ENCODE measurements at places on chromosomes 6 and 20.

GRCh38 chr20:52340036-52340634 lies 148.6 kb upstream of the ZFP64 start:
- no peak for DNase-seq

DNA sequence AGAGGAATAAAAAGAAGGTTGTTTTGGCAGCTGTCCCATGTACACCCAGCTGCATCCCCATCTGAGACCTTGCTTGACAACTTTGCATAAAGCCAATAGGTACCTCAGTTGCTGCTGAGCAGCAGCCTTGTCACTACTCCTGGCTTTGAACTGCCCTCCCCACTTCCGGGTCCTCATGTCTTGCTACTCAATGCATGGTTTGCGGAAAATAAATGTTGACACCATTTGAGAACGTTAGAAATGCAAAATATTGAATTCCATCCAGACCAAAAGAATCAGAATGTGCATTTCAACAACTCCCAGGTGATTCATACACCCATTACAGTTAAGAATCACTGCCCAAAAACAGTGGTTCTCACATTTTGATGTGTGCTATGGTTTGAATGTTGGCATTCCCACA lies 32.9 kb downstream of the GPX5 start:
- DNase-seq: no peak

GRCh38 chr6:46526607-46527006 lies 35.4 kb upstream of the RCAN2 start:
- DNase-seq: no peak

DNA sequence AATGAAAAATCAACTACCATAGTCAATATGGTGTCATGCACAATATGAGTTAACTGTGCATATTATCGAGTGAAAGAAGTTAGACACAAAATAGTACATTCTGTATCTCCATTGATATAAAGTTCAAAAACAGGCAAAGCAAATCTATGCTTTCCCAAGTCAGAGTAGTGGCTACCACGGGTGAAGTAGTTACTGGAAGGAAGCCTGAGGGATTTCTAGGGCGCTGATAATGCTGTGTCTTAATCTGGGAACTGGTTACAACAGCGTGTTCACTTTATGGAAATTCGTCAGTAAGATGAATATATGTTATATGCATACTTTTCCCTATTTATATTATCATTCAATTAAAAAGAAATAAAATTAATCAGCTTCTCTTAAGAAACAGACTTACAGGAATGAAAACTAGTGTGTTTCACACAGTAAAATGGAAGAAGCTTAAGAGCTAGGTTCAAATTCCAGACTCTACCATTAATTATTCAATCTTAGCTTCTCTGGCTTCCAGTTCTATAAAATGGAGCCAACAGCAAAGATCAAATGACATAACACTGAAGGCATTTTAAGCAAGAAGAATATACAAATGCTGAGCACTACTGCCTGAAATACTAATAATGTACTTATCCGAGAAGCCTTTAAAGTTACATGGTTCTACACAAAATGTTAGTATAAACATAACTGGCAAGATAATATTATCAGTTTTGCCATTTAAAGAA lies 19.2 kb downstream of the BACH2 start:
- DNase-seq: no peak

DNA sequence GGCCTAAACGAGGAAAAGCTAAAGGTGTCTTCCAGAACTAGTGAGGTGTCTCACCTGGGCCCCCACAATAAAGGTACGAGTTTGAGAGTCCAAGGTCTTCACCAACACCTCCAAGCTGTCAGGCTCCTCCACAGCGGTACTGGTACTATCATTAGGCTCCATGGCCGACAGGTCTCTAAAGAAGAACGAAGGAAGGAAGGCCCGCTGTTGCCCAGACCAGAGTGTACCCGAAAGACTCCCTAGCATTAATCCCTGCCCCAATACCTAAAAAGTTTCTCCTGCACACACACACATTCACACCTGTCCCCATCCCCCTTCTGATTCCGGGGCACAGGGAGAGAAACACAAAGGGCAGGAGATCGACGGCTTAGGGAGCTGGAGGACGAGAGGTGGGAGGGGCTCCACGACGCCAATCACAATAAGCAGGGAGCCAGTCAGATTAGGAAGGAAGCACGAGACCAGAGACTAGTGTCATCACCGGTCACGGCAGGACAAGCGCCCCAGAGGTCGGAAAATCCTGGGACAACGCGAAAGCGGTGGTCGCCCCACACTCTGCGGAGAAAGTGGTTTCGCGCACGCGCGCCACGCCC lies 764 bp downstream of the BAG6 start:
- DNase-seq: peak; percentile 92

DNA sequence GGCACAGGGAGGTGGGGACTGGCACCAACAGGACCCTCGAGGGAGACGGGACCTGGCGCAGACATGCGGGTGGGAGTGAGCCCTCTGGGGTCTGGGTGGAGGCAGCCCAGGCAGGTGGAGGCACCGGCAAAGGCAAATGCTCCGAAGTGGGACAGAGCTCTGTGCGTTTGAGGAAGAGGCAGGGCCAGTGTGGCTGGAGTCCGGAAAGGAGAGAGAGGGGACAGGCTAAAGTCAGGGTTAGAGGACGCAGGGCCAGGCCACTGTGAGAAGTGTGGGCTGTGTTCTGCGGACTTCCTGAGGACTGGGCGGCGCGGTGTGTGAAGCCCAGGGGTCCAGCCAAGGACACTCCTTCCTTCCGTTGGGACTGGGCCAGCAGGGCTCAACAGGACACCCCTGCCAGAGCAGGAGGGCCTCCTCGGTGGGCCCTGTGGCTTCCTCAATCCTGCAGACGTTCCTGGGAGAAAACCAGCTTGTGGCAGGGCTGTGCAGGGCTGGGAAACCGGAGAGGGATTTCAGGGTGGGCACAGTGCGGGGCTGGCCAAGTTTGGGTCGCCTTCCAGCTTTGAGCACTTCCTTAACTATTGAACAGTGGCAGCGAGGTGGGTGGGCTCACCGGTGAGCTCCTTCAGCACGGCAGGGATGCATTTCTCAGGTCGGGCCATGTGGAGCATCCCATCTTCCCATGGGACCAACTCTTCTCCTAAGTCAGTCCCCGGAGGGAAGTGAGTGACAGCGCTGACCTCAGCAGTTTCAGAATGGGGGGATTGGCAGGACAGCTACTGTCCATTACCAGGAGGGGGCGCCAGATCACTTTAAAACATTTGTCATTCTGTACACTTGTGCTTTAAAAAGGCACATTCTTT lies 22.5 kb downstream of the MOCS3 start:
- DNase-seq: peak; percentile 69

GRCh38 chr20:62624325-62624690 lies 18.0 kb upstream of the SLCO4A1 start:
- DNase-seq: no peak

- no peak for DNase-seq
Observed at GRCh38 chr20:57573242-57573641, 12.3 kb downstream of the PCK1 start.

- no peak for DNase-seq
Observed at GRCh38 chr20:9588706-9589105, 74.3 kb downstream of the LAMP5 start.

GRCh38 chr6:42340511-42340910 lies 111.2 kb downstream of the TRERF1 start:
- DNase-seq: no peak

DNA sequence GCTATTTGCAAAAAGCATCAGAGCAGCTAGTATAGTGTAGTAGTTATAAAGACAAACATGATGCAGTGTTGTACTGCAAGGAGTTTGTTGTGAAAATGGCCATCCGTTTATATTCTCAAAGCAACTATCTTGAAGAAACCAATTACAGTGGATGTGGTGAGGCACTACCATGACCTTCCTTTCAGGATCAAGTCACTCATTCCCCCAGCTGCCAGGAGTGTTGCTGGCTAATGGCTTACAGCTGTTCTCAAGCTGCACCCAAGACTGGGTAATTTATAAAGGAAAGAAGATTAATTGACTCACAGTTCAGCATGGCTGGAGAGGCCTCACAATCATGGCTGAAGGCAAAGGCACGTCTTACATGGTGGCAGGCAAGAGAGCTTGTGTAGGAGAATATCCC lies 29.0 kb downstream of the ADGRF4 start:
- no peak for DNase-seq

DNA sequence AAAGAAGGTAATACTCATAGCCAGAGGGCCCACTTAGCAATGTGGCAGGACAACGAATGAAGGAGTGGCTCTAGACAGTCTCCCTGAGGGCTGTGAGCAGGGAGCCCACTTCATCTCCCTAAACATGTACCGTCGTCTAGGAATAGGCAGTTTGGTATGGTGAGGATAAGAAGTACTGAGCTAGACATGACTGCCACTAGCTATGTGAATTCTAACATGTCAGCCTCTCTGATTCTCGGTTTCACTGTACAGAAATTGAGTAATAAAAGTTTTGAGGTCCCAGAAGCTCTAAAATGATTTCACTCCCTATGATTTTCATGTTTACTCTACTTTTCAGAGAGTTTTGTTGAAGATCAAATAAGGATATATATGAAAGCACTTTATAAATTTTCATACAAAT lies 107.1 kb downstream of the AHI1 start:
- no peak for DNase-seq

DNA sequence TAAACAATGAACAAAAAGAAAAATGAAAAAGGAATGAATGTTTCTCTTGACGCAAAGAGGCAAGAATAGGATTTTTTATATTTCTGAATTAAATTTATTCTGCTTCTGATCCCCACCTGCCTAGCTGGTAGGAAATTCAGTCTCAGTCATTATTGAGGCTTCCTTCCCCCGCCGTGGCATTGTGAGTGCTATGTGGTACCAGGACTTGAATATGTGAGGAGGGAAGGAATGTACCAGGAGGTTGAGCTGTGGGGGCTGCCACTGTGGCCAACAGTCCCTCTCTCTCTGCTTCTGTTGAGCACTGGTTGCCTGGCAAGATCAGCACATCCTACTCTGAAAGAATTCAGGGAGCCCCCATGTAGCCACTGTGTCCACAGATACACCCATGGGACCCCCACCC lies 368.1 kb upstream of the JARID2 start:
- DNase-seq: no peak

DNA sequence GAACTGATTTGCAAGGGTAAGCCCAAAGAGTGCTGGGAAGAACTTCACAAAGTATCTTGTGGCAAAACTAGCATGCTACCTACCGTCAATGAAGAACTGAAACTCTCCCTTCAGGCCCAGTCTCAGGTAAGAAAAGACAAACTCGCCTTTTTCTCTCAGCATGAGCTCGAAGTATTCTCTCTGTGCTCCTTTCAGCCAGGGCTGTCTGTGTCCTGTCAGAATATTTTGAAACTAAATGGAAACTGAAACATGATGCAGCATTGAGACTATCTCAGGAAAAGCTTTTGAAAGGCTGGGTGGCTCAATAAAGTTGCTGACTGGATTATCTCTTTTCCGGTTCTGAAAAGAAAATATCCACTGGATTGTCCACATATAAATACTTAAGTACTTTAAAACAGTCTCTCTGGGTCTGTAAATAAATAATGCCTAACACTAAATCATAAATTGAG lies 696 bp downstream of the CALHM5 start:
- no peak for DNase-seq

- DNase-seq: no peak
Observed at GRCh38 chr20:47704746-47705496, 80.4 kb downstream of the SULF2 start.

DNA sequence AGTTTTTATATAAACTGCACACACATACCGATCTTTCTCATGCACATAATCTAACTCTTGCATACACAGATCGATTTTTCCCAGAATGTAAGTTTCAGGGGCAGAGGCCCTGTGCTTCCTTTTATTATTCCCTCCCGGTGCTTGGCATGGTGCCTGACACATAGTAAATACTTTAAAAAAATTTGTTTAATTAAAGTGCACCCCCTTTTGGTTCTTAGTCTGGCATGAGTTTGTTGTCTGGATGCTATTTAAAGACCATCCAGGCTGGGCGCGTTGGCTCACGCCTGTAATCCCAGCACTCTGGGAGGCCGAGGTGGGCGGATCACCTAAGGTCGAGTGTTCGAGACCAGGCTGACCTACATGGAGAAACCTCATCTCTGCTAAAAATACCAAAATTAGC lies 5.4 kb upstream of the DEK start:
- DNase-seq: no peak

- DNase-seq: no peak
Observed at GRCh38 chr6:148296771-148297170, 45.9 kb upstream of the SASH1 start.

DNA sequence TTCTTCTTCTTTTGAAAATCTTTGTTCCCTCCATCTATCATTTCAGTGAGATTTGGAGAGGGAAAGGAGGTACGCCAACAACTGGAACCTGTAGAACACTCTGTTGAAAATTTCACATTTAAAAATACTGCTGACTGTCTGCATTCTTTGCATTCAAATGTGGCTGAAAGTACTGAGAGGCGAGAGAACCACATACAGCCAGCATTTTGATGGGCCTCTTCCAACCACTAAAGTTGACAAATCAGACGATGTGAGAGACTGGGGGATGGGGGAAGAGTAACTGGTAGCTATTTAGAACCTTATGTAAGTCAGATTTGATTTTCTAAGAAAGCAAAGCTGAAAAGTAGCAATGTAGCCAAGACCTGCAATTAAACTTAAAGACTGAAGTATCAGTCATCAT lies 77.5 kb downstream of the FKBP5 start:
- no peak for DNase-seq

GRCh38 chr6:7159790-7160525 lies 52.2 kb downstream of the RREB1 start:
- peak; percentile 81 for DNase-seq

- DNase-seq: no peak
Observed at GRCh38 chr6:164085091-164086075, 670.9 kb downstream of the QKI start.

GRCh38 chr6:112113431-112113830 lies 26.0 kb downstream of the FAM229B start:
- no peak for DNase-seq

DNA sequence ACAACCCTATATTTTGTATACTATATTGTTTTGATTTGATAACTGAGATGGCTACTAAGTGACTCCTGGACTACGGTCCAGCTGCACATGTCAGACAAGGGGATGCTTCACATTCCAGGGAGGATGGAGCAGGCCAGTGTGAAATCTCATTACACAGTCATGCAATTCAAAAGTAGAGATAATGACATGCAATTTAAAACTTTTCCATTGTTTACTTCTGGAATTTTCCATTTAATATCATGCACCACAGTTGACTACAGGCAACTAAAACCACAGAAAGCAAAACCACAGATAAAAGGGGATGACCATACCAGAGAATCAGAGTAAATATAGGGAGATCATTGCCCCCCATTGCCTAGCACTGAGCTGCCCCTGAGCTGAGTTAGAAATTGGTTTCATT lies 366.4 kb downstream of the BTBD9 start:
- no peak for DNase-seq

GRCh38 chr6:131004936-131005335 lies 58.1 kb downstream of the EPB41L2 start:
- DNase-seq: no peak

DNA sequence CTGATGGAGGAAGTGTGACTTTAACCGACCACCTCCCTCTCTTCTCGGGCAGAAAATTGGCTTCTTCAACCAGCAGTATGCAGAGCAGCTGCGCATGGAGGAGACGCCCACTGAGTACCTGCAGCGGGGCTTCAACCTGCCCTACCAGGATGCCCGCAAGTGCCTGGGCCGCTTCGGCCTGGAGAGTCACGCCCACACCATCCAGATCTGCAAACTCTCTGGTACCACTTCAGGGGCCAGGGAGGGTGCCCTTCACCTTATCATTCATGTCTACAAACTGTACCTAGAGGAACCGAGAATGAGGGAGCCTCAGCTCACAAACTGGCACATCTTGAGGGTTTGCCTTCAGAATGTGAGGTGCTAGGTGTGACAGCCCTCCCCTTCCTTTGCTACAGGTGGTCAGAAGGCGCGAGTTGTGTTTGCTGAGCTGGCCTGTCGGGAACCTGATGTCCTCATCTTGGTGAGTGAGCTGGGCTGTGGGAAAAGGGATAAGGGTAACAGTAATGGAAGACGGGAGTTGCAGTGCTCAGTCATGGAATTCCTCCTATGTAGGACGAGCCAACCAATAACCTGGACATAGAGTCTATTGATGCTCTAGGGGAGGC lies 18.6 kb downstream of the ABCF1 start:
- no peak for DNase-seq

Measured in erythroblast (primary cell).